ENCODE measurements at places on chromosomes 1 and 21. TPM values are rescaled to one million over a fixed set of nuclear protein-coding genes. Genes with fewer than 3 reads are reported as not detected.
A peak's percentile ranks its signal among the peaks of the same experiment; 100 is the strongest.

Gene NR1I3
- not detected for total RNA-seq

- no peak for DNase-seq
These were observed 83.3 kb downstream of the FBXO2 start for GRCh38 chr1:11570821-11571380.

Gene KCNK2
- 0.80 TPM for total RNA-seq

- no peak for DNase-seq
These were observed 41.7 kb downstream of the PKP1 start for GRCh38 chr1:201324821-201325677.

Gene CELA3A
- not detected for total RNA-seq

DNA sequence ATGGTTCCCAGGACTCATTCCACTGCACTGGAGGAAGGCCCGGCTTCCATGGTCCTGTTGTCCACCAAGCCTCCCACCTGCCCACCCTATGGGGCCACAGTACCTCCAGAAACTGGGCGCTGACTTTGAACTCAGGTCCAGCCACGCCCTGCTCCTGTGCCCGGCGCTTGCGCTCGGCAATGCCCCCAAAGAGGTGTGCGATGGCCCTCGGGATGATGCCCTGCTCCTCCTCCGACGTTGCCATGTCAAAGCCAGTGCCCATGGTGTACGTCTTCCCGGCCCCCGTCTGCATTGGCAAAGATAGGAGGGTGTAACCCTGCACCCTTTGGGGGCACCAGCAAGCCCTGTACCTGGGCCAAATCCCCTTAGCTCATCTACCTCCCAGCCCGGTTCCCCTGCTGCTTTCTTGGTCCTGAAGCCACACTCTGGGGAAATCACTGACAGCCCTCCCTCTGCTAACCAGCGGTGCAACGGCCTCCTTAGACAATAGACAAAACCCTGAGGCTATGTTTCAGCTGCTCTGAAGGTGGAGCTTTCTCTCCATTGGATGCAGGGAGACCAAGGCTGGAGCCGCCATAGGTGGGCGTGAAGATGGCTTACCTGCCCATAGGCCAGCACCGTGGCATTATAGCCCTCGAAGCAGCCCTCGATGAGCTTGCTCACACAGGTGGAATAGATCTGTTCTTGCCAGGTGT is 14.7 kb downstream of the KIF21B start:
- DNase-seq: no peak

DNA sequence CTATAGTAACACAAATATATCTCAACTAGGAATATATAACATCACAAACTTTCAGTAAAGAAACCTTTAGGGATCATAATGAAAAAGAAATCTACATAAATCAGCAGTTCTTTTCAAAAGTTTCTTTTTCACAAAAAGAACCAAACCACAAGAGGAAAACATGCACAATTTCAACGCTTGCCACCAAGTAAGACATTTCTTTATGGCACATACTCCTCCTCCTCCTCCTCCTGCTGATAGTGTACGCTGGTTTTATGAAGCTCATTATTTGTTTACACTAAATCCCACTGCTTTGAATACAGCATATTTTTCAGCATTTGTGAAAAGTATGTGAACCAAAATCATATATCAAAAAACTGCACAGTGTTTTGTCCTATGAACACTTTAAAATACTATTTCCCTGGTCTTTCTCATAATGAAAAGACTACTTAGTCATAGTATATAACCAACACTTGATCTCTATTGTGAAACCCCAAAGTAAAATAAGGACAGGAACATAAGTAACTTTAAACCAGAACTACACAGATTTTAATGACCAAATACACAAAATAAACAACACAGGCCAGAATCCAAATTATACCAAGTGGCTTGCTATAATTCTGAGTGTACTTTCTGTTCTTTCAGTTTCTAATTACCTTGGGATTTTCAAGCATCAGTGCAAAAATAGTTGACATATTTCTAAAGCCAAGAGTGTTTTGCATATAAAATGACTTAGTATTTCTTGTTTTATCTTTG is 184.2 kb downstream of the EIF4G3 start:
- DNase-seq: no peak

Gene ATP6V0B
- 233 TPM for total RNA-seq

DNA sequence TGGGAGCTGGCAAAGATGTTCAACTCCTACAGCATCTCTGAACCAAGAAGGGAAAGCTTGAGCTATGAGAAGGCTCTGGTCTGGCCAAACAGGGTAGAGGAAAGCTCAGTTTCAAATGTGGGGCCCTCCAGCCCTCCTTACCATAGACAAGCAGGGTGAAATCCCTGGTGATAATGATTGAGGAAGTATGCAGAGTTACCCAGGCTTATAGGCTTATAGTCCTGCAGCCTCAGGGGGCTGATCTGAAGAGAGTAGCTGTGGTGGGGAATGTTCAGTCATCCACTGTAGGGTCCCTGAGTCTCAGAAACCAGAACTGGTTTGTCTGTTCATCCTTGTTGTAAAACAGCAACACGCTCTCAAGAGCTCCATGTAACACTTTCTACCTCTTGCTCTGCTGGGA is 19.8 kb upstream of the LY9 start:
- DNase-seq: no peak

Gene OR2T11
- total RNA-seq: not detected

GRCh38 chr1:91795591-91796389 is 90.2 kb downstream of the TGFBR3 start:
- peak; percentile 48 for DNase-seq

Gene CD5L
- not detected for total RNA-seq

Gene C8A
- not detected for total RNA-seq

Gene EXO1
- total RNA-seq: 67.1 TPM

Gene EPRS1
- total RNA-seq: 107 TPM

DNA sequence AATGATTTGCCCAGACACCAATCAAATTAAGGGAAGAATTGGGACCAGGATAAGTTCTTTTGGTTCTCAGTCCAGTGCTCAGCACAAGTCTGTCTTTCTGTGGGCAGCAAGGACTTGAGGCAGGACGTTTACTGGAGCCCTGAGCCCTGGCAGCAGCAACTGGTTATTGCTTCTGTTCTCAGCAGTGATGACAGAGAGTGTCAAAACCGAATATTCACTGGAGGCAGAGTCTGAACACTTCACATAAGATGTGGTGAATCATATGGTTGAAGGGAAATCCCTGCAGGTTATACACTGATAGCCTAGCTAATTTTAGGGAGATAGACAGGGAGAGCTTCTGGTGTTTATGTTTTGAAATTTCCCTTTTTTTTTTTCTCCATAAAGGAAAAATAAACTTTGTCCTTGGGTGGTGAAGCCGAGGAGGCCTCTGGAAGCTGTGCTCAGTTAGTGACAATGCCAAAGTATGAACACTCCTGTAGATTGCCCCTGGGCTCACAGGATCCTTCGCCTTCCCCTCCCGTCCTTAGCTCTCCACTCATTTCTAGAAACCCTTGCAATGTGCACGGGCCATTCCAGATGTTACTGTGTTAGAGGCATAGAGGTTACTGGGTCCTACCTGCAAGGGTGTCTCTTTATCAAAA is 26.3 kb upstream of the TSPAN2 start:
- peak; percentile 70 for DNase-seq

DNA sequence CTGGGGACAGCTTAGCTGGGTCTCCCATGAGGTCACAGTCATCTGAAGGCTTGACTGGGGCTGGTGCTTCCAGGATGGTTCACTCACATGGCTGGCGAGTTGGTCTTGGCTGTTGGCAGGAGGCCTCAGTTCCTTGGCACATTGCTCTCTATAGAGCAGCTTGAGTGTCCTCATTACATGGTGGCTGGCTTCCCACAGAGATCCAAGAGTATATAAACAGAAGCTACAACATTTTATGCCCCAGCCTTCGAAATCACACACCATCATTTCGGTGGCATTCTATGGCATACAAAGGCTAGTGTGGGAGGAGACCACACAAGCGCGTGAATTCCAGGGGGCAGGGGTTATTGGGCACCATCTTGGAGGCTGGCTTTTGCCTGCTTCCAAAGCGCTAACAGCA is 63.0 kb downstream of the ALPL start:
- no peak for DNase-seq

DNA sequence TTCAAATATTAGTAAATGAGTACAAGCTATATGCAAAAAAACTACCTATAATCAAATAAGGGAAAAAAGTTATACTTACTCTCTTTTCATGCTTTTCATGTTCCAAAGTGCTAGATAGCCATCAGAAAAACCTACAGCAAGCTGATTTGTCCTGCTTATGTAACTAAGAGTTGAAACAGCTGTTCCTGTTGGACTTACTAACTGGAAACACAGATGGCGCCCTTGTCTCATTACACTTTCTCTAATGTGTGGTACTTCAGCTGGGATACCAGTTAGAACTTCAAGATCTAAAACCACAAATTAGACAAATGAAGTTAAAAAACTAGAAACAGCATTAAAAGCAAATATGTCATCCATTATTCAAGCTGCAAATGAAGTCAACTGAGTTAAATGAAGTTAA is 24.3 kb downstream of the AHCTF1 start:
- no peak for DNase-seq

GRCh38 chr1:236612349-236612748 is 8.0 kb upstream of the HEATR1 start:
- no peak for DNase-seq

DNA sequence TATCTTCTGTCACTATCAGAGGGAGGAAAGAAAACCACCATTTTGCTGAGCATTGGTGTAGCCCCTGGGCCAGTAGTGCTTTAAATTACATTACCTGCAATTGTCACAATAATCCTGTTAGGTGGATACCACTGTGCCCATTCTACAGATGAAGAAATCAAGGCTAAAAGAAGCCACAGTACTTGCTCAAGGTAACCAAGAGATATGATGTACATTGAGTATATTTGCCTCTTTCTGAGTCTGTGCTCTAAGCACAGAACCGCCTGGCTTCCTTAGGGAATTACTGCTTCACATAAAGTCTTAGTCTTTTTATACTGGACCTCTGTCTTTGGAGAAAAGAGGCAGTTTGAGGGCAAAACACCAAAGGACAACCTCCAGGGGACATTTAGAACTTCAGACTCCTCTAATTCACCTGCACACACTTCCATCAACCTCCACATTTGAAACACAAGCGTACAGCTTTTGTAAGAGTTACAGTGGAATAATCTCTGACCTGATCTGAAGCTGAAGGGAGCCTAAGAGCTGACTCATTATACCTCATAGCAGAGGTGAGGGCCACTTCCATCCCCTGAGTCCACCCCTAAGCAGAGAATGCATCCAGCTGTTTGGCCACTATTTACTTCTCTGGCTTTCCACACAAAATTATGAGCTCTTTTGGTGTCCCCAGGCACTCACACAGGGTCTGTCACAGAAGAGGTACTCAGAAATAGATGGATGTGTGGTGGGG is 61.8 kb downstream of the PLPP3 start:
- DNase-seq: no peak

DNA sequence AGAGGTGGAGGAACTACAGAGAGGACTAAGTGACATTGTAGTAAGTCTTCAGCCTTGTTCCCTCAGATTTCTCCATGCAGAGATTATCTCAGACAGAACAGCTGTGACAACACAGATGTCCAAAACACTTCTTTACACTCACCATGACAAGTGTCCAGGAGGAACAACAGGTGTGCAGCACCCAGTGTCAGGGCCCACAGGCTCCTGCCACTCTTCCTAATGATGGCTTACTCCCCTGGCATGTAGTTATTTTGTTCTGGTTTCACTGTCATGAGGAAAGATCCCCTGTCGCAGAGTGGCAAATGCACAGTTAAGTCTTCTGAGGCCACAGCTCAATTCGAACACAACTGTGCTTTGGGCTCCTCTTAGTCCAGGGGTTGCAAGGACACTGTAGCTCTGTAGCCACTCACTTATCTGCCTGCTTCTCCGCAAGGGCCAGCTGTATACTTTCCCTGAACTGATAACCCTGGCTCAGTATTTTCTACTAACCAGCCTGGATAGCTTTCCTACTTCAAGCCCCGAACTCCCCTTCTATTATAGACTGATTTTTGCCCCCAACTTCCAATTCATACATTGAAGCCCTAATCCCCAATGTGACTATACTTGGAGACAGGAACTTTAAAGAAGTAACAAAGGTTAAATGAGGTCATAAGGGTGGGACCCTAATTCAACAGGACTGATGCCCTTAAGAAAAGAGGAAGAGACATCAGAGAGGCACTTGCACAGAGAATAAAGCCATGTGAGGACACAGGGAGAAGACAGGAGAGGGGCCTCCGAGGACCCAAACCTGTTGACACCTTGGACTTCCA is 11.1 kb downstream of the PDZK1 start:
- DNase-seq: no peak

DNA sequence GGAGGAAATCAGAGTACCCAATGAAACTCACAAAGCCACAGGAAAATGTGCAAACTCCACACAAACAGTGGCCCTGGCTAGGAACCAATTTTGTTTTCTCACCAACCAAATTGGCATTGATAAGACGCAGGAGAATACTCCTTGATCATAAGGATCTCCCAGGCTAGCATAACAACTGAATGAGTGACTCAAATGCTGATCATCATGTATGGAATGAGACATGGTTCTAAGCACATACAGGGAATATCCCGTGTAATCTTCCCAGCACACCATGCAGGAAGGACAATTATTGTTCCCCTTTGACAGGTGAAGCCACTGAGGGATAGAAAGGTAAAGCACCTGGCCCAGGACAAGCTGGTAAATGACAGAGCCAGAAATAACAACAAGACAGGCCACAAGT is 180.0 kb upstream of the DUSP10 start:
- no peak for DNase-seq

DNA sequence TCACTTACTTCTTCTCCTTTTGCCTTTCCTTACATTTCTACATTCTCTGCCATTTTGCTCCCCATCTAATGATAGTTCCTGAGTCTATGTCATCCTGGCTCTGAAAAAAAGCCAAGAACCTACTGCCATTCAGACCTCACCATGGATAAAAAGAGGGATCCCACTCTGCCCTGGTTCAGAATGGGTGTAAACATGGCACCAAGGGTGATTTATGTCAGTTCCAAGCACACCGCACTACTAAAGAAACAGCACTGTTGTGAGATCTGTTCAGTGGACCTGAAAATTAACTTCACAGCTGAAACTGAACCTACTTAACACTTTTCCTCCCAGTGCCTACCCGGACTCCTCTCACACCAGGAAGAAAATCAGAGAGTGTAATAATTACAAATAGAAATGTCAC is 72.3 kb upstream of the NTPCR start:
- DNase-seq: no peak

Gene C4BPA
- not detected for total RNA-seq

GRCh38 chr1:38133756-38134155 is 87.2 kb upstream of the POU3F1 start:
- DNase-seq: no peak

DNA sequence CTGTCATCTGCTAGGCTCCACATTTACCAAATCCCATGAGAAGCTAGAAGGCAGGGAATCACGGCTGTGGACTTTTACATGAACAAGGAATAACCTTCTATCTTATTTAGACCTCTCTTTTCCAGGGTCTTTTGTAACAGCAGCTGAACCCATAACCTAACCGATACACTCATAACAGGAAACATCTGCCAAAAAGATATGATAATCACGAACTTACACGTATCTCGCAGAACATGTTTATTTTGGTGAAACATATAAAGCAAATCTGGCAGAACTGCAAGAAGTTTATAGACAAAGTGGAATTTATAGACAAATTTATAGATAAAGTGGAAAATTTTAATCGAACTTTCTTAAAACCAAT is 20.4 kb downstream of the TINAGL1 start:
- no peak for DNase-seq

Gene RUNX3
- 5.6 TPM for total RNA-seq

- peak; percentile 51 for DNase-seq
These were observed 34.0 kb upstream of the BACE2 start for GRCh38 chr21:41133874-41134522.

Gene SLC6A17
- total RNA-seq: 0.60 TPM
